ENCODE measurements at places on chromosomes 5 and 9.

- DNase-seq = no peak
Measured at GRCh38 chr5:106121972-106122605, 1548.6 kb downstream of the EFNA5 start.

- no peak for DNase-seq
Measured at GRCh38 chr9:94915476-94916450, 189.3 kb downstream of the AOPEP start.

DNA sequence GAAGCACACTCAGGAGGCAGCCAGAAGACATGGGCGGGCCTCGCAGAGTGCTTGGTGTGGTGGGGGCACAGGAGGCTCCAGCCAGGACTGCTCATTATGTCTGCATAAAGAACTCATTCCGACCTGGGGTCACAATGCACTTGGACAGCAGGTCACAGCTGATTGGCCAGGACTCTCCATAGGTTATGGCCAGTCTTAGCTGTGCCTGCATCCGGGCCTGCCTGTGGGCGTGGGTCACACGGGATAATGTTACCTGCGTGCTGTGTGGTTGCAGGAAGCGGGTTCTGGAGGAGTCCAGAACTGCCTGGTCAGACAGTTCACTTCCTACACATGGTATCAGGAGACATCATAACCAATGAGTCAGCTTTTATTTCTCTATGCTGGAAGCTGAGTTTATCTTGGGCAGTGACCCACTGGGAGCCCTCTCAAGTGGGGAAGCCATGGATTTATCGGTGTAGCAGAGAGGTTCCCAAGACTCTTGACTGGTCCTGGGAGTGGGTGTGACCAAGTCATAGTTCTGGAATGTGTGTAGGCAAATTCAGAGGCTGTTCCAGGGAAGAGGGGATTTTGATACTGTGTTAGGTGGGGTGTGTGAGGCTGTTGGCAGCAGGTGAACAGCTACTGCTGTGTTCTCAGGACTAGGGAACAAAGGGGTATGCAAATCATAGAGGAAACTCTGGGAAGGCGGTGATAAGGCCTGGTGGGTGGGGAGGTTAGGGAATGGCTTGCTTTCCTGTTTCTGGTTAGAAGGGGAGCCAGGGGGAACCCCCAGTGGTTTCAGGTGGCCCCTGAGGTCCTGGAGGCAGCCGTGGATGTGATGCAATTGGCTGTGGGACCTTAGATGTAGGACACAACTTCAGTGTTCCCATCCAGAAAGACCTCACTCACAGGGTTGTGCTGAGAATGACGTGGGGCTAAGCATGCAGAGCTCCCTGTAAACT lies 51.3 kb downstream of the ARHGEF37 start:
- DNase-seq = peak; percentile 72

DNA sequence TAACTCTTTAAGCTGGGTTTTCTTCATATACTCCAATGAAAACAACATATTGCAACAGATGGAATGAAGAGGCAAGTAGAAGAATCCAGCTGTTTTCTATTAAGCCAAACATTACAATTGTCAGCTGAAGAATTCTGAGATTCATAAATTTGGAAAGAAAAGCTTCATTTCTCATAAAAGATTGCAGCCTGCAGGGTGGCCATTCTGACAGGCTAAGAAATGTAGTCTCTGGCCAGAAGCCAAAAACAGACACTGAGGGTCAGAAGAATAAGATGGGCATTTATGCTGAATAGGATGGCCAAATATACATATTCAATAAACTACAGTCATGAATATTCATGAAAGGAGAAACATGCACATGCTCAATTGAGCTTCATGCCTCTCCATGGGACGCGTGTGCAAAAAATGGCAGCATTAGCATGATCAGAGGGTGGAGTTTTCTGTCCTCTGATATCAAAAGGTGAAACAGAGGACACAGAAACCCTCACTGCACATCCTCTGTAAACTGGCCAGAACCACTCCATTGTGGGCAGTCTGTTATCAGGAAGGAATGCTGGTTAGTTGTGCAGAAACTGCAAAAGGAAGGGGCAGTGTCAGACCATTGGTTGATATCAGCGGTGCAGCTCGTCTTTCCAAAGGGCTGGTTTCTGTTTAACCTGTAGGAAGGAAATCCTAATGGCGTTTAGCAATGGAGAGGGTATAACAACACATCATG lies 50.2 kb downstream of the FXN start:
- DNase-seq = peak; percentile 29

DNA sequence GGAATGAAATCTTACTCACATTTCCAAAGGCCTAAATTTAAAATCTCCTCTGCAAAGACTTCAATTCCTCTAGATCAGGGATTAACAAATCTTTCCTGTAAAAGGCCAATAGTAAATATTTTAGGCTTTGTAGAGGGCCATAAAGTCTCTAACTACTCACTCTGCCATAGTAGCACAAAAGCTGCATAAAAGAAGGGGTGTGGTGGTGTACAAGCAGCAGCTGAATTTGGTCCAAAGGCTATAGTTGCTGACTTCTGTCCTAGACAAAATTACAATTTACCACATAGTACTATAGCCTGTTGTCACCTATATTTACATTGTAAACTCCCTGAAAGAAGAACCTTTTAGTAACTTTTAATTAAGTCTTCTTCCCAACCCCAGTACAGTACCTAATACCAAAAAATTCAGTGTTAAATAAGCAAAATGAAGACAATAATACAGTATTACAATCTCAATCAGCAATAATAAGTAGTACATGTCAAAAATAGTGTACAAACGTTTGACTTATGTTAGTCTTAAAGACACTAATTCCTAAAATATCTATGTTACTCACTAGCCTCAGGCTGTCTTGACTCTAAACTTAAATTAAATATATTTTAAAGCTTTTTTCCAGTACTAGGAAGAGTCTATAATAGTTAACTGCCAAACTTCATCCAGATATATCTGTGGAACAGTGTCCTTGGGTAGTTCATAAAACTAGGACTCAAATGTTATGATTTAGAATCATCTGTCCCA lies 6.9 kb downstream of the CETN3 start:
- no peak for DNase-seq

Measured in astrocyte of the spinal cord (primary cell).